Vein endothelial cell (primary cell): ENCODE measurements at places on chromosomes 2 and 18. TPM values are rescaled to one million over a fixed set of nuclear protein-coding genes. Genes with fewer than 3 reads are reported as not detected.

Gene ST8SIA5
- total RNA-seq = 0.10 TPM in 1 of 2 replicates, not detected in the other

Gene IL36B
- total RNA-seq = not detected in 2 replicates

Gene SELENOI
- total RNA-seq = 12.1 and 23.3 TPM in 2 replicates

Gene IL36RN
- not detected in 2 replicates for total RNA-seq

Gene ASPRV1
- 0.33 and 0.38 TPM in 2 replicates for total RNA-seq

Gene AKAIN1
- total RNA-seq = not detected in 2 replicates

Gene FAM110C
- under 0.01 TPM in 2 replicates for total RNA-seq

Gene KCNJ13
- total RNA-seq = not detected in 2 replicates

Gene MC4R
- total RNA-seq = not detected in 2 replicates

Gene EGR4
- total RNA-seq = not detected in 2 replicates

Gene REG3A
- total RNA-seq = not detected in 2 replicates

Gene GCG
- total RNA-seq = not detected in 2 replicates

Gene NEUROD1
- total RNA-seq = not detected in 2 replicates

Gene GMCL1
- total RNA-seq = 4.9 and 5.4 TPM in 2 replicates

Gene IMPA2
- total RNA-seq = 2.4 and 2.9 TPM in 2 replicates

Gene MEP1B
- not detected in 2 replicates for total RNA-seq

Gene REG3G
- total RNA-seq = not detected in 2 replicates
